Effector CD8-positive, alpha-beta T cell (primary cell): ENCODE measurements at places on chromosomes 7 and 10.

DNA sequence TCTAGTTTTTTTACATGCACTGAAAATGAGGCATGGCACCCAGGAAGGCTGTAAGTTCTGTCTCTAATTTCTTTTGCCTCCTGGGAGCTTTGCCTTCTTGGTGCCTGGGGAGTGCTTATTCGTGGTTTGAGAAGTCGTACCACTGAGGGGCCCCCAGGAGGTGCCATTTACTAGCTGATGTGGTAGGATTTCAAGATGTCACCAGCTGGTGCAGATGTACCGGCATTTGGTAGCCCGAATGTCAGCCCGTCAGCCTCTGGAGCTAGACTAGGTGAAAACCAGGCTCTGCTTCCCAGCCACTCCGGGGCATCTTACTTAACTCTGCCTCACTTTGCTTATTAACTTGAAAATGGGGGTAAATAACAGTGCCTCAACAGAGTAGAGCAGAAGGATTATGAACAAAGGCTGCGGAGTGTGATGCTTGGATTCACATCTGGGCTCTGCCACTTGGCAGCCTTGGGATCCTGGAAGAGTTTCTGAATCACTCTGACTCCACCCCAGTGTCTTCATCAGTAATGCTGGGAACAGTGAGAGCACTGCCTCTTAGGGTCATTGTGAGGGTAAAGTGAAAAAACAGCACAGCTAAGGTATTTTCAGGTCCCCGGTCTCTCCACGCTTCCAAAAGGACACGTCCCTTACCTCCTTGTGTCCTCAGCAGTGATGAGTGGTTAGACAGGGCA lies 31.4 kb upstream of the BTBD16 start:
- DNase-seq = no peak

DNA sequence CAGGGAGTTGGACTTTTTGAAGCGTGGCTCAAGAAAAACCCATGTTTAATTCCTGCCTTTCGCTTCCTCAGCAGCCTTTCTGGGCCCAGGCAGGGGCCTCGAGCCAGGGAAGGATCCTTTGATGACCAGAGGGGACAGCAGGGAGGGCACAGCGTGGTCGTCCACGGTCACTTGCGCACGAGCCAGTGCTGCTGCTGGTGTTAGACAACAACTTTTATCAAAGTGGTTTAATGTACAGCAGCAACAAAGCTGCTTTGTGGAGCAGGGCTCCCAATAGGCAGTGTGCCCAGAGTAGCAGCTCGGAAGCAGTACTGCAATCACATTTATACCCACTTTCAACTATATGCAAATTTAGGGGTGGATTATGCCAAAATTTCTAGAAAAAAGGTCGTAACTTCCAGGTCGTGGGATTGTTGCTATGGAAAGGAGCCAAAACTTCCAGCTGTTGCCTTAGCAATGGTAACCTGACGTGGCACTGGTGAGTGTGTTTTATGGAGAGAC lies 6.1 kb downstream of the GIMAP1 start:
- DNase-seq = no peak

DNA sequence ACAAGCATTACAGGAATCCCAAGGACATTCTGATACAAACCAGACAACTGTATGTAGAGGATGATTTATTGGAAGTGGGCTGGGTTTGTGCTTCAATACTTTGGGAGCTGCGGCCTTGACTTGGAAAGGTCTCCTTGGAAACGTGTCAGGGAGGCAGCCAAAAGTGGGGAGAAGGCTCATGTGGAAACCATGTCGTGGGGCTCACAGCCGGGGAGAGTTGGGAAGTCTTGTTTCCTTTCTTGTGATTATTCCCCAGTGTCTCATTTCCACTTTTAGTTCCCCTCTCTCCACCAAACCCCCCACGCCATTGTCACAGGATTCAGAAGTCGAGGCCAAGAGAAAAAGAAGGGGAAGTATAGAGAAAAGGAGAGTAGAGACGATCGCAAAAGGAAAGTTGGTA lies 53.9 kb upstream of the SFMBT2 start:
- DNase-seq = no peak

DNA sequence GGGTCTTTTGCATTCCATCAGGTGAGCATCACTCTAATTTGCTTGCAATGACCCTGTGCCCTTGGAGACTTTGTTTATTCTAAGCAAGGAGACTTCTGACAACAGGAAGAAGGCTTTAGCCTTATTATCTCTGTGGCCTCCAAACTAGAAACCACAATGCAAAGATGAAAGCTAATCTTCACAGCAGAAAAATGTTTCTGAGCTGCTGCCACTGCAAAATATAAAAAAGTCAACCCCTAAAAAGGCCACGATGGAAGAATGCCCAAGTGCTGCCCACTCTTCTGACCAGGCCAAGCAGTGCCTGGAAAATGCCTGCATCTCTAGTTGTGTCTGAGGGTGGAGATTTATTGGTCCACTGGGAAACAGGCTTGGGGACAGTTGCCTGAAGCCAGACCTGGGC lies 299.9 kb downstream of the C7orf25 start:
- no peak for DNase-seq

- no peak for DNase-seq
Observed at GRCh38 chr7:157668884-157669767, 332.3 kb downstream of the DNAJB6 start.
